ENCODE measurements at places on chromosomes 5 and 9. TPM values are rescaled to one million over a fixed set of nuclear protein-coding genes. Genes with fewer than 3 reads are reported as not detected.

Gene SRA1
- total RNA-seq = 81.9 TPM

Gene HRH2
- total RNA-seq = 0.05 TPM

Gene PCDHA9
- total RNA-seq = 1.8 TPM

Gene PCDHAC1
- total RNA-seq = 1.5 TPM
